A673 (cell line): ENCODE measurements at places on chromosomes 11 and 22.

- DNase-seq = no peak
These were observed 37.6 kb downstream of the TRMU start for GRCh38 chr22:46373159-46373558.

DNA sequence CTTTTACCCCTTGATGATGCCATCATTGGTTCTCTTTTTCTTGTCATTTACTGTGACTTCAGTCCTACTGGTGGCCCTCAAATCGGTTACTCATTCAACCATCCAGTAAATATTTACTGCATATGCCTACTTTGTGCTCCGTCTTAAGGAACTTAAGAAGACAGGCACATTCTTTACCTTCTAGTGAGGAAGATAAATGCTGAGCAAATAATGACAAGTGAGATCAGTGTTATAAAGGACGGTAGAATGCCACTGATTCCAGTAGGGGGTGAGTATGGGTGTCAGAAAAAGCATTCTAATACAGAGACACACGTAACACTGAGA, 1.6 kb downstream of the ANKRD42 start:
- DNase-seq = peak; percentile 31

- DNase-seq = peak; percentile 74
These were observed 585.4 kb downstream of the SOX6 start for GRCh38 chr11:15770798-15771414.

DNA sequence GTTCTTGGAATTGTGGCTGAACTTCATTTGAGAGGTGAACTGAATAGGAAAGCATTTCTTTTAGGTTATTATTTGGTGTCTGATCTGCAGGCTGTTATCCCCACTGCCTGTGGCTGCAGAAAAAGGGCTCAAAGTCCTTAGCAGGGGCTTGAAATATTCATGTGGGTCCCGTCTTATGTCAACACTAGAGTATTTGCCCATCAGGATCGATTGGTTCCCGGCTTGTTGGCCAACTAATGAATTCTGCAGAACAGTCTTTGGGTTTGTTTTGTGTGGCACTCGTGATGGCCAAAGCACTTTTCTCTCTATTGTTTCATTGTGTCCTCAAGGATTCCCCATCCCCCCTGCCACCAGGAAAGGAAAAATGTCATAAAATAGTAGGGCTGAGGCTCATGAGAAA, 211.9 kb downstream of the MYO18B start:
- no peak for DNase-seq

DNA sequence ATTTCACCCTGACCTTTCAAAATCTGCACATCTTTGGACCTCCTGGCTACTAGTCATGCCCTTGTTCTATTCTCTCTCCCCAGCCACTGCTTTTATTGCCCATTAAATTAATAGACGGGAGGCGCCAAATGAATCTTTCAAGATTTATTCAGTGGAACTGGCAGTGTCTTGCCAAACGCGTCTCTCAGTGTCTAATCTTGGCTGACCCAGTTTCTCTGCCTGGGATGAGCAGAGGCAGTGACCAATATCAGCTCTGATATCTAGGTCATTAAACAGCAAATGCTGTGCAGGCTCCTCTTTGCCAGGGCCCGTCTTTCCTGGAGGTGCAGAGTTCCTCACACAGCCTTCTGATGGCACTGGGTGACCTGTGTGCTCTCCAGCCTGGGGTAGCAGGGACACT, 74.0 kb downstream of the TRAF6 start:
- no peak for DNase-seq

DNA sequence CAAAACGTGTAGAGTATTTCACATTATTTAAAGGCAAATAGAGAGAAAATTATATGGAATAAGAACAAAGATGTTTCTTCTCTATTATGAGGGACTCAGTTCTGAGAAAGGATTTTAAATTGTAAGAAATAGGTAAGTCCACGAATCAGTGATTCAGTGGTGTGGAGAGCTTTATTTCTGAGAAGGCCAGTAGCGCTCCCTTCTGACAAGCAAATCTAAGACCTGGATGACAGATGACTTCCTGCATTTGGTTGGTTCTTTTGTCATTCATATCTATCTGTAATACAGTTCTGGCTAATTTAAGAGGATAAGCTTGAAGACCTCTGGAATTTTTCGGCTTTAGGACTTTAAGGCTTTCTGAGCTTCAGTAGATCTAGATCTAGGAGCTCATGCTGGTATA, 7.0 kb downstream of the CD3E start:
- DNase-seq = peak; percentile 12

GRCh38 chr11:1345737-1346513, 36.5 kb upstream of the TOLLIP start:
- DNase-seq = no peak

DNA sequence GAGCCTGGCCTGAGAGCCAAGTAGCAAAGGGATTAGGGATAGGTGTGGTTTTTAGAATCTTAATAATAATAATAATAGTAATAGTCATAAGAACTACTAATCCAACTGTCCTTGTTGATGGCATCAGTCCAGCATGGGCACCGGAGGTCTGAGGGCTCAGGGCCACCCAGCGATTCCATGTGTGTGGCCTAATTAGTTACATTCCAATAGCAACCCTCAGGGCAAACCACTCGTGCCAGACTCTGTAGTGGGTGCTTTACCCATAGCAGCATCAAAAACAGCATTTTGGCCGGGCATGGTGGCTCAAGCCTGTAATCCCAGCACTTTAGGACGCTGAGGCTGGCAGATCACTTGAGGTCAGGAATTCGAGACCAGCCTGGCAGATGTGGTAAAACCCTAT, 19.0 kb upstream of the MYH9 start:
- no peak for DNase-seq

GRCh38 chr11:81787584-81788049, 946.0 kb downstream of the FAM181B start:
- DNase-seq = peak; percentile 43

DNA sequence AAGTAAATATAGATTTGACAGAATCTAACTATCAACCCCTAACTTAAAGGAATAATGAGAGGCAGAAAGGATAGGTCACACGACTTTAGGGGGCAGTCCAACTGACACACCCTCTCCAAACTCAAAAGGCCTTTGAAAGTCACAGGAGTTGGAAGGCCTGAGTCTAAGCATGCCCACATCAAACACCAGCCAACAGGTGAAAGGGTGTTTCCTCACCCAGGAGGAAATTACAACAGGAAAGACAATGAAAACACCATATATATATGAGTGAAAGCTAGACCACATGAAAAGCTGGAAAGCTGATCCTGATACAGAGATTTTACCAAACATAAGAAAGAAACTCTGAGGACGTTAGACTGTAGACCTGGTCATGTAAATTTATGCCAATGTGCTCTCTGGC, 10.5 kb upstream of the DEPDC7 start:
- DNase-seq = no peak

DNA sequence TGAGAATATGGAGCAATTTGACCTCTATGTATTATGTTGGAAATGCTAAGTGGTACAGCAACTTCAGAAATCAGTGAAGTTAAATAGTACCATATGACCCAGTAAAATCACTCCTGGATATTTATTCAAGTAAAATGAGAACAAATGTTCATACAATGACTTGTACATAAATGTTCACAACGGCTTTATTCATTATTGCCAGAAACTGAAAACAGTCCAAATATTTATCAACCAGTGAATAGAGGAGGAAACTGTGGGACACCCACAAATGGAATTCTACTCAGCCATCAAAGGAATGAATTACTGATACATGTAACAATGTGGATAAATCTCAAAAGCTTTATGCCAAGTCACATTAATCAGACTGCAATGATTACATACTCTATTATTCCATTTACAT, 416.3 kb downstream of the AASDHPPT start:
- no peak for DNase-seq

- DNase-seq = no peak
These were observed 346.6 kb upstream of the CCDC179 start for GRCh38 chr11:23206741-23207336.

GRCh38 chr11:35257281-35257680, 118.3 kb downstream of the CD44 start:
- no peak for DNase-seq

DNA sequence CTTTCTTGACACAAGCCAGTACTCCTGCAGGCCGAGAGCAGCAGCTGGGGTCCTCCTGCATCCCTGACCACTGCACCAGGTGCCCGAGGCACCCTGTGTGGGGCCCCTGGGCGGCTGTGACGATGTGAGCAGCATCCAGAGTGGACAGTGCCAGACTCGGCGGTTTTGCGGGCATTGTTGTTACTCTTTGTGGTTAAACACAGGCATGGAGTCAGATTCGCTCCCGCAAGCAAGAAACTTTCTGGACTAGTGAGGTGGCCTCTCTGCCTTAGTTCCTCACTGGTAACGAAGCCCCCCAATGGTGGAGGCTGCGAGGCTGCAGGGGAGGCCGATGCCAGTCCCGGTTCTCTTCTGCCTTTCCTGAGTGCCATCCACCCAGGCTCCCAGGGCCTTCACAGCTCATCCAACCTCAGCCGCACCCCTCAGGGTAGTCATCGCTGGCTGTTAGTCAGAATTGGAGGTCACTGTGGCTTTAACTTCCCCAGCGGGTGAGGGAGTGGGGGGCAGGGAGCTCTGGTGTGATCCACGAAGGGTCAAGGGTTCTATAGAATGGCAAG, 3.7 kb upstream of the CLDN5 start:
- DNase-seq = no peak

GRCh38 chr11:115919341-115920091, 415.3 kb upstream of the CADM1 start:
- peak; percentile 3 for DNase-seq

DNA sequence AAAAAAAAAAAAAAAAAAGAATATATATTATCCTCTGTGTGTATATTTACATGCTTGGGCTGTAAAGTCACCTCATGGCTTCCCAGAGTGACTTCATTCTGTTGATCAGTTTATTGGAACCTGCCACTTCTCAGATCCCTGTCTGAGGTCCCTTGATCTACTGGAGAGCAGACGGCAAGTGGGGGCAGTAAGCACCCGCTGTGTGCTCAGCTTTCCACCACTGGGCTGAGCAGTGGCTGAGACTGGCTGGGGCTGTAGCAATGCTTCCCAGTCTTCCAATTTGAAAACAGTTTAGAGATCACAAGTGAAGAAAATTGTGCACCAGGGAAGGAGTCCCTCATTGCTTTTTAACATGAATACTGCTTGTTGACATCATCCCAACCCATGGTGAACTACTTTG, 6.9 kb upstream of the RBM4B start:
- no peak for DNase-seq

DNA sequence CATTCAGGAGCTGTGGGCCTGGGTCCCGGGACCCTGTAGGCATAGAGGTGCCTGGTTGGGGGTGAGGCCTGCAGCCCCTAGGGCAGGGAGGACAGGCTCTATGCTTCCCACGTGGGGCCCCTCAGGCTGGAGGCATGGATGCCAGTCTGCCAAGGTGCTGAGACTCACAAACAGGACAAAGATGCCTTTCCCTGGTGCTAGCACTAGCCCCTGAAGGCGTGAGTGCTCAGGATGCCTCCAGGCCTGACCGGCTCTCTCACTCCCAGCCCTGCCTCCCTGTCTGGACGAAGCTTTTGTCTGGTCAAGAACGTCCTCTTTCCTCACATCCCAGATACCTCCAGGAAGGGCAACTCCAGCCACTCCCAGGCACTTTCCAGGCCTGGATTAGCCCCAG, 2.1 kb downstream of the CDC42BPG start:
- no peak for DNase-seq

GRCh38 chr22:46057246-46058090, 80.5 kb upstream of the WNT7B start:
- peak; percentile 25 for DNase-seq
